Liver (tissue), 10 donors: ENCODE measurements at places on chromosomes 5 and 9.

DNA sequence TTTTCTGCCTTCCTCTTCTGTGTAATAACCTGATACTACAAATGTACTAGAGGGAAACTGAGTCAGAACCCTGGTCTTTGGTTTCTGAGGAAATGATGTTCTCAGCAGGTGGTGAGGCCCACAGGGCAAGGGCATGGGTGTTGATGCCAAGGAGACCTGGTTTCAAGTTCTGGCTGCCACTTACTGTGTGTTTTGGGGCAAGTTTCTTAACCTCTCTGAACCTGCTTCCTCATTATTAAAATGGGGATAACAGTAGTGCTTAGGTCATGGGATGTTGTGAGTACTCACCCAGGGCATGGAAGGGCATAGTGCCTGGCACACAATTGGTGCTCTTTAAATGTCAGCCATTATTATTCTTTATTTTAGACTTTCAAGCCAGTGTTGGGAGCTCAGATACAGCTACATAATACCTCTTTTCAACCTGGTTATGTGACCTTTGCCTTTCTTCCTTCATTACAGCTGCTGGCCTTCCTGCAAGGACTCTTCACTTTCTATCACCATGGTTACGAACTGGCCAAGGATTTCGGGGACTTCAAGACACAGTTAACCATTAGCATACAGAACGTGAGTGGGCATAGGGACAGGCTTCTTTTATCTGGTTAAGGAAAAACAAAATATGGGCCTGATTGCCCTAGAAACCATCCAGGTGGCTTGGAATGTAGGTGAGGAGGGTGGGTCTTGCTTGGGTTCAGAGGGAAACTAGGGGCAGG, 131.5 kb downstream of the ARHGAP26 start:
- no peak for DNase-seq

GRCh38 chr5:171953860-171954701, 52.4 kb downstream of the FBXW11 start:
- DNase-seq, result no peak

DNA sequence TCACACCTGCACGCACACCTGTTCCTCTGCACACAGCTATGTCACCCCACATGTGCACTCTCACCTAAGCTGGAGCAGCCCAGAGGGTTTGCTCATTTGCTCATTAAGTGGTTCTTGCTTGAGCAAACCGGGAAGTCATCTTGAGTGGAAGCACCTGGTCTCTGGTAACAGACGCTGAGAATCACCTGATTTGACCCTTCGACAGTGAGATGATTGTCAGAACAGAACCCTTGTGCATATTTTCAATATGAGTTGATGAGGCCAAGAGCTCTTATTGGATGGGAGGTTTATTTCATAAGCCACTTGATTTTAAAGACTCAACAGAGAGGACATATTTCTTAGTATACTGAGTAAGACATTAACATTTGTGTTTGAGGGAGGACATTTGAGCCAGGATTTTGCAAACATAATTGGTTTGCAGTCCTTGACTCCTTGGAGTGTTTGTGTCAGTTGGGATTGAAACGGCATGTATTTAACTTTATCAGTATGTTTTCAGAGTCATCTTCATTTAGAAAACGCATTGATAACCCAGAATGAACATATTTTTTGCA, 22.1 kb upstream of the LPCAT1 start:
- no peak for DNase-seq

DNA sequence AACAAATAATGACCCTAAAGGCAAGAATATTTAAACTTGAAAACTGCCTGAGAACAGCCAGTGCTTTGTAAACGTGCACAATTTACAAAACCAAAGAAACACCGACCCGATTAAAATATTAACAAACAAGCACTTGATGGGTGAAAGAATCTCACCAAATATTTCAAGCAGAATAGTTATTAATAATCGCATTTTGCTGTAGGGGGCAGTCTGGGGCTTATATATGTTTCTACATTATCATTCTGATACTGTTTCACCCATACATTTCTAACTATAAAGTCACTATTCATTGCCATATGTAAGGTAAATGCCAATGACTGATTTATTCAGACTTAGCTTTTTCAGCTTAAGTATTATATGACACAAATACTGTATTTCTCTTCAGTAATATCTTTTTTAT, 37.7 kb downstream of the UBAP2 start:
- DNase-seq, result no peak
